ENCODE measurements at places on chromosomes 12 and 14.

DNA sequence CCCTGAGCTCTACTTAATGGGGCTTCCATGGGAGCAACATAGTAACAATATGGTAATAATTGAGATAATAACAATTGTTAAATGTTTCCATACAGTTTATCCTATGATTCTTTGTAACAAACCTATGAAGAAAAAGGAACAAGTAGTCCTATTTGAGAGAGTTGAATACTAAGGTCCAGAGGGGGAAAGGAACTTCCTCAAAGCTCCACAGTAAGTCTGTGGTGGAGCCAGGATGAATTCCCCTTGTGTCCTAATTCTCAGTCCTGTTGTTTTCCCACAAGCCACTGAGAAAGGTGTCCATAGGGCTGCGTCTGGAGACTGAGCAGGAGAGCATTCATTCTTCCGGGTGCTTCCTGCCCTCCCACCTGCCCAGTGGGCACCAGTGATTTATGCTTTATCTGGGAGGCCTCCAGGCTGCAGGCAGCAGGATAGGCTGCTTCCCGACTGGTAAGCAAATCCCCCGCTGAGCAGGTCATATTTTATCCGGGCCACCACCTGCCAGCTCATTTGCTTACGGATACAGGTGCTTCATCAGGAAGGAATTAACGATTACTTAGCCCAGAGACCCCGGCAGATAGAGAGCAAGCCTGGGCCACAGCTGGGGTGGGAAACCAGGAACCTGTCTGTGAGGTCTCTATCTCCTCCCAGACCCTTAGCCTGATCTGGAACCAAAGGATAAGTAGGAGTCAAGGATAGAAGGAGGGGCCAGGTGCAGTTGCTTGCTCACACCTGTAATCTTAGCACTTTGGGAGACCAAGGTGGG, 33.9 kb upstream of the FAM222A start:
- DNase-seq: no peak

DNA sequence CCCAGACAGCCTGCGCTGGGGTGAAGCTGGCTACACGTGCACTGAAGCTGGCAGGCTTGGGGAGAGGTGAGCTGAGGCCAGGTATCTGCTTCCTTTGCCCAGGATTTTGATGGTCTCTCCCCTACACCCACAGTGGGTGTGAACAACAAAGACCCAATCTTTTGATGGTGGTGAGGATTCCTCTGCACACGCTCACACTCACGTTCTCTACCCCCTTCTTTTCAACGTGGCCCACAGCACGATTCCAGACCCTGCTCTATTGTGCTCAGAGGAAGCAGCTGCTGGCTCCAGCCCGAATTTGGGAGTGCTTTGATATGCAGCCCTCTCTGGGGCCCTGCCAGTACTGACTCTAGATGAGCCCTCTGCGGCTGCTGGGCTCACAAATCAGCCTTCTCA, 4.9 kb downstream of the CD9 start:
- DNase-seq: no peak

- no peak for DNase-seq
Observed at GRCh38 chr12:114241973-114242434, 163.9 kb downstream of the TBX5 start.

DNA sequence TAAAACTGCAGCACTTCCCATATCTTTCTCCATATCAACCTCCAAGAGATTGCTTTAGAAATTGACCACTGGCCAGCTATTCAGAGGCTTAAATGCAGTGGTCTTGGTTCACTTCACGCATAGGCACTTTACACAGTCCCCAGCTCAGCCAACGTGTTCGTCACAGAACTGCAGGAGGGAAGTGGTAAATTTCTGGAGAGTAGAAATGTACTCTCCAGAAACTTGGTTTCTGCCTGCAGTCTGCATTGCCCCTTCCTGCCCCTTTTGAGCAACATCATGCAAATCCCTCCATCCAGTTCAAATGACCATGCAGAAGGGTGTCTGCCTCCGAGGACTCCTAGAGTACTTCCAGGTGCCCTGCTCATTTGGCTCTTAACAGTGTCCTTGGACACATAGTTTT, 42.7 kb upstream of the NEDD1 start:
- DNase-seq: no peak

DNA sequence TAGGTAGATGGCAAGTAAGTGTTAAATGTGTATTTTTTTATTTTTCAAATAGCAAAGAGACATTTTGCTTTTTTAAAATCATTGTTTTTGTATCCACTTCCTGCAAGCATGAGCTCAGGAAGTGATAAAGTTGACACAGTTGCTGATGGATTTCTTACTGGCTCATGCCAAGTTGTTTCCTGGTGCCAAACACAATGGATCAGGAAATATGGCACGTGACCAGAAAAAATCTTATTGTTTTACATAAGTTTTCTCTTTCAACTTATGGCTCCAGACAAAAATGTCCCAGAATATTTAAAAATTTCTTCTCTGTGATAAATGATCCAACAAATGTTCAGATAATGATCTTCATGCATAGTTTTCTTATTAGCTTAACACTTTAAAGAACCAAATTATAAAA, 1279.1 kb upstream of the FLRT2 start:
- DNase-seq: no peak

- no peak for DNase-seq
Observed at GRCh38 chr12:61810486-61810885, 449.7 kb upstream of the USP15 start.

- DNase-seq: no peak
Observed at GRCh38 chr12:32270818-32271710, 128.3 kb upstream of the FGD4 start.

- no peak for DNase-seq
Observed at GRCh38 chr12:3313675-3314663, 177.0 kb upstream of the PRMT8 start.

- DNase-seq: no peak
Observed at GRCh38 chr14:34912182-34912581, 37.0 kb upstream of the BAZ1A start.

- peak; percentile 32 for DNase-seq
Observed at GRCh38 chr14:106564058-106564643, 1037.8 kb downstream of the TMEM121 start.

GRCh38 chr14:100446572-100446971, 123.4 kb downstream of the SLC25A47 start:
- no peak for DNase-seq

GRCh38 chr12:131357185-131357747, 353.6 kb upstream of the SFSWAP start:
- no peak for DNase-seq

GRCh38 chr12:120473807-120474615, 4.5 kb upstream of the SRSF9 start:
- no peak for DNase-seq

DNA sequence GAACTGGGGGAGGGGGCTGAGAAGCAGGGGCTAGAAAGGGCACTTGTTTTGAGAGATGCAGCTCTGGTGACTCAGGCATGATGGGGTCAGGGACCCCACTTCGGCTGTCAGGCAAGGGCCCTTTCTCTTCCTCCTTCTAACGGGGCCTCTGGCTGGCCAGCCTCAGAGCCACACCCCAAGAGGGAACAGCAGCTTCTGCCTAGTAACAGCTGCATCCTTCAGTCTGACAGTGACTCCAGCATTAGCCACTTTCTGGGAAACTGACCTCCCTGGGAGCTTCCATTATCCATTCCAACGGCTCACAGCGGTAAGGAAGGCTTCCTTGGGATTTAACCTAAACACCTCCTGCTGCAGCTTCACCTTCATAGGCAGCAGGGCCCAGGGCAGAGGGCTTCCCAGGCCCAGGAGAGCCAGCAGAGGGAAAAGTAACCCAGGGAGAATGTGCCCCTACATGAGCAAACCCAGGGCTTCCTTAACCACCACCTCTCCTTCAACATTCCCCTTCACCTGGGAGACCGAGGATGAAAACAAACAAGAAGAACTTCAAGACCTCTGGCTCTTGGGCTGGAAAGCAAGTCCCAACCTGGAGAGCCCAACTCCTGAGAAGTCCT, 2.7 kb downstream of the NCKAP5L start:
- no peak for DNase-seq

DNA sequence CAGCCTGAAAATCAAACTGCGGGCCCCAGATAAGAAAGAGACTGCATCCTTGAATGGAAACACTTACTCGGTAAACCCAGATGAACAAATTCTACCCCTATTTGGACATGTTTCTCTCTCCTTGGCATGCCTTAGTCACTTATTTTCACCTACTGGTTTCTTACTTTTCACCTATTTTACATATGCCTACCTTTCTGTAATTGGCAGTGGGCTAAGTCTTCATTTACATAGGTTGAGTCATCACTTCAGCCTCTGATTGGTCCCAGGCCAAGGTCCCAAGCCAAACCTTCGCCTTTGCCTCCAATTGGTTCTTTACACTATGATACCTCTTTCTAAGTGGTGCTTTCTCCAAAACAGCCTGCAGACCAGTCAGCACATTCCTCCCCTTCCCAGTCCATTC, 111.3 kb downstream of the DYRK2 start:
- DNase-seq: no peak

DNA sequence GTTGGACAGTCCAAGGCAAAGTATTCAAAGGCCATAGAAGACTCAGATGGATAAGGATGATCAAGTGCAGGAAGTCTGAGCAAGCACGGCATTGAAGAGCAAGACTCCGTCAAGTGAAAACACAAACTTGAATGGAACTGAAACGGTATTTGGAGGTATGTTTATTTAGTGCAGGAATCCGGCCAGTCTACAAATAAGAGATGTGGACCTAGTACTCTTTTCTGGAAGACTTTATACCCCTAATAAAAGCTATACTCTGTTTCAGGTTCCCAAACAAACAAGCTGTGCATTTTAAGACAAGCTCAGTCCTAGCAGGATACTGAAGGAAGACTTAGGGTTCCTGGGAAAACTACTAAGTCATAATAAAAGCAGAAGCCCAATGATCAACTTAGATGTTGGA, 100.8 kb upstream of the NEDD1 start:
- DNase-seq: no peak

GRCh38 chr14:67852926-67853604, 33.5 kb downstream of the RAD51B start:
- no peak for DNase-seq

DNA sequence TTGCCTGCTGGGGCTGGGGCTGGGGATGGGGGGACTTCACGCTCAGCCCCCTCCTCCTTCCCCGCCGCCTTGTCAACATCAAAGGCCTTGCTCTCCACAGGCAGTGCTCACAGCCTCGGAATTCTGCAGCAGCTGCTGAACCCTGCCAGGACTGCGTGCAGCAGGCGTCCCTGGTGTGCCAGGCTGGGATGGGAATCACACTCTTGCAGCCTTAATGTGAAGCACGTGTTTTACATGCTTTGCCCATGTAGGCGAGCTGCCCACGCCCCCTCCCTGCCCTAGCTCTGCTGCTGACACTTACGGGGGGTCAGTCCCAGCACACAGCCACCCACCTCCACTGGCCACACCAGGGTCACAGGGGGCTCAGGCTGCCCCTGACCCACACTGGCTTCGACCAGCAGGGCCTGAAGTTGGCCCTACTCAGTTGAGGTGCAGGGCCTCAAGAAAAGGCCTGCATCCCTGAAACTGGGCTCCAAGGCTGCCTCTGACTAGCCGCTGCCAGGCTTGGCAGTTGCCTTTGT, 276.2 kb upstream of the RTL1 start:
- no peak for DNase-seq

GRCh38 chr12:63206909-63207308, 55.9 kb upstream of the AVPR1A start:
- DNase-seq: no peak

DNA sequence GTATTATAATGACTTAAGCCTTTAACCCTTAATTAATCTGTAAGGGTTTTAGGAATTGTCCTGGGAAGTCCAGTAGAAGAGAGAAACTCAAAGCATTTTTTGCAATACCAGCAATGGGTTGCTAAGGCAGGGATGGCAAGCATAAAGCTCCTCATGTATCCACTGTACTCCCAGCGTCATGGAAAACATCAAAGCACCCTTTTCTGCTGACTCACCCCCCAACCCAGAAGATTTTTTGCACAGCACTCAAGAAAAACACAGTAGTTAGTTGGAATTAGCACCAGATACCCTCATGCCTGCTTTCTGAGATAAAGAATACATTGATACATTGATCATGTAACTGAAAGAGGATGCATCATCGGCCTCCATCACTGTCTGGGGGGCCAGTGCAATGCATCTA, 199.1 kb upstream of the CNOT2 start:
- DNase-seq: no peak

- no peak for DNase-seq
Observed at GRCh38 chr14:20750194-20750593, 4.5 kb downstream of the EDDM3A start.

- no peak for DNase-seq
Observed at GRCh38 chr12:71639341-71639760, 24.3 kb downstream of the ZFC3H1 start.

DNA sequence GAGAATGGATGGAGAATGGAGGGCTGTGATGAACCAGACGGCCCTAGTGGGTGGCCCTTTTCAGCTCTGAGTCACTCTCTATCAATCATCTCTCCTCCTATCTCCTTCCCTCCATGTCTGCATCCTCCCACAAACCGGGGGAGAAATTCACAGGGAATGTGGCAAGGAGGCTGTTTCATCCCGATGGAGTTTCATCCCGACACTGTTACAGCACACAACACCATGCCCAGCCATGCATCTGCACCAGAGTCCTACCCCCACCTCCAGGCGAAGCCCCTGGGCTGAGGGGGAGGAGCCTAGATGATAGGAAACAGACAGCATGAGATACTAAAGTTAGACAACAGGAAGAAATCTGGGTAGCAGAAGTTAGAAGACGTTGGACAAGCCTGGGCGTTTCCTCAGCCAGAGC, 20.8 kb downstream of the SLC8B1 start:
- no peak for DNase-seq

DNA sequence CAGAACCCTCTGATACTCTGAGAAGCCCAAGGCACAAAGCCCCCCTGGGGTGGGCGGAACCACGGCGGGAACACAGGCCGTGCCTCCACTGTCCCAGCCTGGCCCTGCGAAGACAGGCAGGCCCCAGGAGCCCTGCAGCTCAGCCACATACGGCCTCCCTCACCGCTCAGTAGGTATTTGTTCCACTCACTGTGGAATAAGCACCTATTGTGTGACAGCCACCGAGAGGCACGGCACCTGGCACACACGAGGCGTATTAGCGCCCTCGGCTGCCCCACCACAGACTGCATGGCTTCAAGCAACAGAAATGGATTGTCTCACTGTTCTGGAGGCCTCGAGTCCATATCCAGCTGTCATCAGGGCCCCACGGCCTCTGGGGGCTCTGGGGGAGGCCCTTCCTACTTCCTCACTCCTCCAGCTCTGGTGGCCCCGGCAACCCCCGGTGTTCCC, 66.3 kb downstream of the NCOR2 start:
- DNase-seq: no peak

DNA sequence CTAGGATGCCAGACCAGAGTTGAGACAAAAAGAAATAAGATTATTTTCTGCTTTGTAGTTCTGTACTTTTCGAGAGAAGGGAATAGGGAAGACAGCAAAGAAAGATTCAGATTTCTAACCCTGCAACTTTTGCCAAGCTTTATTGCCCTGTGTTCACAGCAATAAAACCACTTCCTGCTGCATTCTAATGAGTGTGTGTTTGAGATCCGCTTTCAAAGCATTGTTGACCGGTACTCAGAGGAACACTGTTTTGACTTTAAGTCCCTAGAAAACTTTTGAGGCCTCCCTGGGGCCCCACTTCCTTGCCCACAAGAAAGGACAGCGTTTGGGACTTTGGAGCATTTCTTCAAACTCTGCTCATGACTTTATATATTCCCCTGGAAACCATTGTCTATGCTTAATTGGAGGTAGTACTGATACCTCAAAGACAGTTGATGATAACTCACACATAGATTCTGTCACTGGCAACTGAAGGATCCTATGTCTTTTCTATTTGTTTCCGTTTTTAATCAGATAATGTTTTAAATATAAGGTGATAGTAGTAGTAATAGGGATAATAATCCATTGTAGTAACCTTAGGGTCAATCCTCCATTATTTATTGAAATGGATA, 1.3 kb downstream of the RNASE6 start:
- DNase-seq: no peak

Data from activated naive CD8-positive, alpha-beta T cell treated with anti-CD3 and anti-CD28 coated beads, Interleukin-2, amount 50 U/mL, for 16 hours (primary cell).